ENCODE measurements at places on chromosomes 12 and 14. TPM values are rescaled to one million over a fixed set of nuclear protein-coding genes. Genes with fewer than 3 reads are reported as not detected.

The RASAL1 gene
- total RNA-seq = 4.2 TPM

The PLA2G1B gene
- 1.2 TPM for total RNA-seq

The LTB4R2 gene
- total RNA-seq = 1.2 TPM

The SSTR1 gene
- total RNA-seq = 12.0 TPM

The NOS1 gene
- 3.9 TPM for total RNA-seq

The SOAT2 gene
- total RNA-seq = not detected

The KRT74 gene
- total RNA-seq = not detected

The MFAP5 gene
- total RNA-seq = 1.7 TPM

The FGD4 gene
- total RNA-seq = 60.0 TPM

The AQP5 gene
- total RNA-seq = 0.74 TPM

The PTGER2 gene
- total RNA-seq = not detected

The CAPZA3 gene
- not detected for total RNA-seq

The TSHR gene
- 0.25 TPM for total RNA-seq

The KITLG gene
- total RNA-seq = 46.7 TPM

The EEA1 gene
- total RNA-seq = 17.2 TPM

The AKAP3 gene
- 1.5 TPM for total RNA-seq

The ATF7IP gene
- 62.7 TPM for total RNA-seq

The SEL1L gene
- total RNA-seq = 59.7 TPM

The CACNA2D4 gene
- not detected for total RNA-seq

The DTX1 gene
- 34.9 TPM for total RNA-seq

The METTL3 gene
- total RNA-seq = 46.7 TPM

The CLEC4D gene
- not detected for total RNA-seq

The ZCRB1 gene
- 13.3 TPM for total RNA-seq
